ENCODE measurements at places on chromosomes 13 and 19.

DNA sequence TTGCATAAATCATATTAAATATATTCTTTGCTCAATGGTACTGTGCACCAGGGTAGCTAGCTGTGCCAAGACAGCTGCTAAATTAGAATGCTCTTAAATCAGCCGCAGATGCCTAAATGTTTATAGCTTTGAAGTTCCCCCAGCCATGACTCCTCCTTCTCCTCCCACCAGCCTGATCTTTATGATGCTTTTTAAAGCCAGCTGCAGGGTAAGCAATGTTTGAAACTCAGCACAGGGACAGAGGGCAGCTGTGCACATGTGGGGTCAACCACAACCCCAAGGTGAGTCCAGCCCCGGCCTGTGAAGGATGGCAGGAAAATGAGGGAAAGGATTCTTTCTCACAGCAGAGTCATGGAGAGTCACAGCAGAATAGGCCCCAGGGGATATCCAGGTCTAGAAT is 635.7 kb downstream of the UQCRFS1 start:
- DNase-seq = no peak

- no peak for DNase-seq
Observed at GRCh38 chr19:51128227-51128626, 3.5 kb downstream of the SIGLEC9 start.

DNA sequence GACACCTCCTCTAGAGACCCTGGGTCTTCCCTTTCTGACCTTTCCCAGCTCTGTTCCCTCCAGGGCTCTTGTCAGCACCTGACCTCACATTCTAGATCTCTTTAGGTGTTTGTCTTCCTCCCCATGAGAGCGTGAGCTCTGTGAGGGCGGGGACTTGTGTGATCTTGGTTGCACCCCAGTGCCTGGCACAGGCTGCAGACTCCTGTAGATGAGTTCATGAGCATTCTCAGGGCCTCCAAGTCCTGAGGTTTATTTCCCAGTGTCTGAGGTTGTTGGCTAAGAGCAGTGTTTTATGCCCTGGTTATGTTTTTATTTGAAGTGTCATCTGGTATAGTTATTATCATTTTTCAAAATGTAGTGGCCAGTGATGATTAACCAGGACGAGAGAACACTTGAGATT is 596 bp downstream of the CEACAM4 start:
- no peak for DNase-seq

DNA sequence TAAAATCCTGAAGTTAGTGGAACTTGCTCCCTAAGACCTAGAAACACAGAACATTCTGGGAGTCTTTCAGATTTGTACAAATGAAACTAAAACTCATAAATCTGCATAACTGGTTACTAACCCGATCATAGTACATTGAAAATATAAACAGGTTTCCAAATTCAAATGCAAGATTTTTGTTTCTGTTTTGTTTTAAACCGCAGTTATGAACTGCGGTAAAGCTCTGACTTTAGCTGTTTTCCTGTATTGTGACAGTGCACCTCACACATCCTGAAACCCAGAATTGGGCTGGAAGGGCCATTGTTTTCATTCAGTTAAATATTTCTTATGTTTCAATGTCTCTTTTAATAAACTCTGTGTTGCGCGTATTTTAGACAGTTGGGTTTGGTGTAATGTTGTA is 204.7 kb downstream of the SHISA2 start:
- DNase-seq = no peak

- peak; percentile 43 for DNase-seq
Observed at GRCh38 chr13:94711561-94712286, 621 bp downstream of the SOX21 start.

- no peak for DNase-seq
Observed at GRCh38 chr19:29285878-29286277, 72.9 kb upstream of the UQCRFS1 start.

- peak; percentile 23 for DNase-seq
Observed at GRCh38 chr19:38830039-38830733, 1.4 kb downstream of the ECH1 start.

GRCh38 chr13:85597790-85598500 is 201.3 kb downstream of the SLITRK6 start:
- peak; percentile 42 for DNase-seq

DNA sequence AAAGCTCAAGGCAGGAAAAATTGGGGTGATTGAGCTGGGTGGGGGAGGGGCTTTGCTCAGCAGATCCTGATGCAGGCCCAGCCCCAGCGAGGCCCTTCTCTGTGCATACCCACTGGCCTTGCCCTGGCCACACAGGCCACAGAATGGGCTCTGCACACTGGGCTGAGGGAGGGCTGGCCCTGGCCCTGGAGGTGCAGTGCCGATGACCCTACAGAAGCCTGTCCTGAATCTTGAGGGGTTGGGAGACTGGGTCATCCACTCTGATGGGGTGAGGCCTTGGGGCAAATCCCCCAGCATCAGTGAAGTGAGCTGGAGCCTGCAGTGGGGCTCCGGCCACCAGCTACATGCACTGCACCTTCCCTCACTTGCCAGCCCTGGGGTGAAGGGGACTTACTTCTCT is 153.1 kb downstream of the URI1 start:
- DNase-seq = no peak

- no peak for DNase-seq
Observed at GRCh38 chr19:5694956-5695648, 5.0 kb downstream of the RPL36 start.

DNA sequence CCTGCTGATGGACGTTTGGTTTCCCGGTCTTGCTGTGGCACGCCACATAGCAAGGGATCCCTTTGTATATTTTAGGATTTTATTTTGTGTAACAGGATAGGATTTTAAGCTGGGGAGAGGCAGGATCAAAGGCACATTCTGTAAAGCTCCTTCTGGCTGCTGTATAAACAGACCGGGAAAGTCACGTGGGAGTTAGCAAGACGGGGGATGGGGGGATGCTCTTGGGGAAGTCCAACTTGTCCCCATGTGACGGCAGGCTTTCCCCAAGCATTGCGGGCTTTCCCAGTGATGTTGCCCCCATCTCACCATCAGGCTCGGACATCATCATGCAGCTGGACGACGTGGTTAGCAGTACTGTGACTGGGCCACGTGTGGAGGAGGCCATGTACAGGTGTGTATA is 5.8 kb downstream of the QTRT1 start:
- no peak for DNase-seq

DNA sequence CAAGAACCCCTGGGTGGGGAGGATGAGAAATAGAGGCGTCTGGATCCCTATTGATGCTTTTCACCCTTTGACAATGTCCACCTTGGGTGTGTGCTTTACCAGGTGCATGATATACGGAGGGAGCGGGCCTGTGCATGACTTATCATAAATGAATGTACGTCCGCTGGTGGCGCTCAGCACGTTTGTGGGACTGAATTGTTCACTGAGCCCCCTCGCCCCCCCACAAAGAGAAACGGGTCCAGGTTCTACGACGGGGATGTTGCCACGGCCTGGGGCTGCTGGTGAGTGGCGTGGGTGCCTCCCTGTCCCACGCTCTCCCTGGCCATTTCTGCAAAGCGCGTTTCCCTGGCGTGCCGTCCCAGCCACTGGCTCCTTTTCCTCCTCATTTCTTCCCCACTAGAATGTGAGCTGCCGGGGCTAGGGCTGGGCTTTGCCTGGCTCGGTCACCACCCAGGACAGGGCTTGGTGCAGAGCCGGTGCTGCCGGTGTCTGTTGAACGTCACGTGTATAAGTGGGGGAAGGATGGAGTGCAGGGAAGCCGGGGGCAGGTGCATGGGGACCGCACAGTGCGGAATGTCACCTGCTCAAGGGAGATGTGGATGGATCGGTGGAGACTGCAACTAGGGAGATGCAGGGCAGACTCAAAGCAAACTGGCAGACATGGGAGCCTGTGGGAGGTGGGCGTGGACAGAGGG is 21.6 kb downstream of the LRRC4B start:
- DNase-seq = no peak

DNA sequence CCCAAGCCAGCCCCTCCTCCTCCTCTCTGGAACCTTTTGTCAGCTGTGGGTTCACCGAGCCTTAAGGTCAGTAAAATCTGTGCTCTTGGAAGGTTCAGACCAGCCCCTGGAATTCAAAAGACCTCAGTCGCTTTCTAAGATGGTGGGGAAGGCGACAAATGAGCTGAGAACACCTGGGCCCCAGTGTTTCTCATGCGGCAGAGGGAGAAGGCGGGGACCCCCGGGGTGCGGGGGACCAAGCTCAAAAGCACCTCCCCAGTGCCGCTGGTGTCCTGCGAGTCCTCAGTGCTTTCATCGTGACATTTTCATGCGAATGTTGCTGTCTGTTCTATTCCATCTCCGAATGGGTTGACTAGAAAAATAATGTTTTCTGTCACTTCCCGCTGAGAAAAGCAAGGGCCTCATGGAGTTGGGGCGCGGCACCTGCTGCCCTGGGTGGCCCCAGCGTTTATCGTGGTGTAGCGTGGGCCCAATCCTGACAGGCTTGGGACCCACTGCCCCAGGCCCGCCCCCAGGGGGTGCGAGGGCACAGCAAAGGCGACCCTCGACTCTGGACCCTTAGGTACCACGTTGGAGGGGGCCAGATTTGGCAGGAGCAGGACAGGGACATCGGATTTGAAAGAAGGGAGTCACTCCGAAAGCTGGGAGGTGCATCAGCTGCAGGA is 751 bp upstream of the NTN5 start:
- no peak for DNase-seq

GRCh38 chr19:46408664-46409039 is 4.7 kb downstream of the CCDC8 start:
- DNase-seq = peak; percentile 16

- DNase-seq = no peak
Observed at GRCh38 chr13:50644081-50644871, 199.2 kb downstream of the DLEU7 start.

GRCh38 chr19:44598880-44599279 is 14.5 kb upstream of the IGSF23 start:
- no peak for DNase-seq

- peak; percentile 16 for DNase-seq
Observed at GRCh38 chr13:104809483-104809882, 1726.0 kb downstream of the EFNB2 start.

DNA sequence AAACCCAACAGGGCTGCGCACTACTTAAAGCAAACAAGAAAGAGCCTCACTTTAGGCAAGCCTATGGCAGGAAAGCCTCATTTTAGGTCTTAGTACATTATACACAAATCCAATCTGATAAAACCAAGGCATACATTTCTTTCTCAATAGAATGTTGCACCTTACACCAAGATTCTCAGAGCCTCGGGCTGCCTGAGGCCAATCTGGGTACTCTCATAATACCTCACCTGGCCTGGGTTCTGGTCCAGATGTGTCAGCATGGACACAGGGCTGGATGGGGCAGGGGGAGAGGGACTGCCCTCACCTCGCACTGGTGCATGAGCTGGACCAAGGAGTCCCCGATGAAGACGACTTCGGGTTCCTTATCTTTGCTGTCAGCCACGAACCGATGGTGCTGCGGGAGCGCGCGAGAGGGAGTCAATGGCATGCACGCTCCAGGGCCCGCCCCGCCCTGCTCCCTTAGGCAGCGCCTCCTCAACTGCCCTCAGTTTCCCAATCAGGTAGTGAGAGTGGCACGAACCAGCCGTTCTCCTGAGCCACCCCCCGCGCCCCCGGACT is at the start of gene PRR19:
Gene PRR19 (plus strand): TSS at position 487 of the 558 bp plus-strand sequence. CDS start 7,453 bp downstream, outside the sequence.
- no peak for DNase-seq

DNA sequence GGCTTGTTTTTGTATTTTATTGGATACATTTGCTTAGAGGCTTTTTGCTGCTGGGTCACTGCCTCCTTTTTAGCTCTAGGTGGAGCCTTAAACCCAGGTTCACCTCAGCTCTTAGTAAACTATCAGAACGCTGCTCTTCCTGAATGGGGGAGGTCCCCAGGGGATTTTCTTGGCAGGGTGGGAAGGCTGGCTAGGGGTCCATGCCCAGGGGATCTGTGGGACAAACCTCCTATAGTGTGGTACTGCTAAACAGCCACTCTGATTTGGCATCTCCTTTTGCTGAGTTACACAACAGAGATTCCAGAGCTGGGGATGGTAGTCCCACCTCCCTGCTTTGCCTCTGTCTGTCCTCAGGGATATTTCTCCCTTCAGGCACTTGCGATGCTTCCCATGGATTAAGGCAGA is 204.9 kb downstream of the ZIC5 start:
- no peak for DNase-seq

GRCh38 chr19:30371960-30372824 is at the start of gene ZNF536:
TSS of gene ZNF536 (plus strand) at chr19:30372384. CDS start at chr19:30443563, 71,179 bp downstream.
- no peak for DNase-seq

DNA sequence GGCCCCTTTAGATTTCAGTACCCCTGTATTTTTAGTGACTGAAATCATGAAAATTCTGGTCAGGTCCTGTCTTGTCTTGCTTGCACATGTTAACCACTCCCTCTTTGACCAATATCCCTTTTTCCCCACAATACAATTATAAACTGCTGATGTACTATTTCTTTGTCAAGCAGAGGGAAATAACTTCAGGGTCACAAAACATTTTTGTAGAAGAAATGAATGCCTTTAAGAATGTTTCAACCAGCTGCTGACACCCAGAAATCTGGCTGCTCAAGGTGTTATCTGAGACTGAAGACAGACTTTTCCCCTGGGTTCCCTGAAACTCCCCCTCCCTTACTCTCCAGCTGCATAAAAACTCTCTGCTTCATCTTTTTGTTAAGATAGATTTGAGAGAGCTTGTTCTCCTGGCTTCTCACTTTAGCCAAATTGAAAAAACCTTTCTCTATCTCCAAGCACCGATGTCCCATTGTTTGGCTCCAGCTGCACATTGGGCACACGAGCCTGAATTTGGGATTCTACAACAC is 18.4 kb upstream of the ACOD1 start:
- DNase-seq = no peak

- DNase-seq = peak; percentile 16
Observed at GRCh38 chr13:31625115-31625514, 114.2 kb upstream of the RXFP2 start.

DNA sequence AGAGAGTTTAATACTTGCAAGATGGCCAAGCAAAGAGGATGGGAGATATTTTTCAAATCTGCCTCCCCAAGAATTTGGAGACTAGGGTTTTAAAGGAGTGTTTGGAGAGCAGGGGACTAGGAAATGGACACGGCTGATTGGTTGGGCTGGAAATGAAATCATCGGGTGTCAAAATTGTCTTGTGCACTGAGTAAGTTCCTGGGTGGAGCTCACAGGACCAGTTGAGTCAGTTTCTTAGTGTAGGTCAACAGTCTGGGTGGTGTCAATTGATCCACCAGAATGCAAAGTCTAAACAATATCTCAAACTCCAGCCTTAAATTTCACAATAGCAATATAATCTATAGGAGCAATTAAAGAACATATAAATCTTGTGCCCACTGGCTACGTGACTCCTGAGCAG is 23.0 kb upstream of the CEACAM4 start:
- DNase-seq = no peak

- DNase-seq = no peak
Observed at GRCh38 chr13:110921209-110921608, 6.3 kb upstream of the ANKRD10 start.
